ENCODE measurements at places on chromosomes 11 and 22.

- no peak for DNase-seq
Observed at GRCh38 chr11:88324562-88325345, 12.8 kb downstream of the CTSC start.

DNA sequence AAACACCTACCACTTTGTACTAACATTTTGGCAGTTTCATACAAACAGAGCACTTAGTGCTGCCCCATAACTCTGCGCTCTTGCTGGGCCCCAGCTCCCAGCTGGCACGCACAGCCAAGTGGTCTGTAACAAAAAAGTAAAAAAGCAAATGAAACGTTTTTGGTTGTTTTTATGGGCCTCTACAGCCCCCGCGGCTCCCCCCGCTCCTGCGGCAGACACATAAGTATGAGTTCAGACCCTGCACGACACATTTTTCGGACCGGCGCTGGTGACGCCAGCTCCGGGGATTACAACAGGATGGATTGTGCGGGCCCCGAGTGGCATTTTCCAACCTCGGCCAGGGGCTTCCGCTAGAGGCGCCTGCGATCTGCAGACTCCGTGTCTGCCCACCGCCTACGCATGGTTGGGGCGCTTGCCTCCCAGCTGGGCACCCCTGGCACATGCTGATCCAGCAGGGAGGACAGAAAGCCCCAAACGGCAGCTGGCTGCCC lies 418.2 kb downstream of the SOX6 start:
- DNase-seq, result no peak

- DNase-seq, result no peak
Observed at GRCh38 chr11:61861634-61862033, 29.7 kb downstream of the FADS3 start.

DNA sequence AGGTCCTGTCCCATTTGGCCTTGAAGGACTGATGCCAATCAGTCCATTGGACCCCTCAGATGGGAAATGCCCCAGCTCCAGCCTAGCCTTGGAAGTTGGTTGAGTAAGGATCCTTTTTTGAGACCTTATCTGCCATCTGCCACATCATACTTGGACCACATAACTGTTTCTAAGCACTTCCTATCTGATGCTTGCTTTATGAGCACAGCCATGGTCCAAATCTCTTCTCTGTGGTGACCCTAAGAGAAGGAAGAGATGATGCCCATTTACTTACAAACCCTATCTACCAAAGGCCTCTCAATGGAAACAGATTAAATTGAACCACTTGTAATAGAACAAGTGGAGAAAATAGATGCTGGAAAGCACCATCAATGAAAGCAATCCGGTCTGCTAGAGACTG lies 53.8 kb upstream of the TTC12 start:
- DNase-seq, result no peak

- no peak for DNase-seq
Observed at GRCh38 chr11:113153847-113154246, 160.5 kb upstream of the TTC12 start.

DNA sequence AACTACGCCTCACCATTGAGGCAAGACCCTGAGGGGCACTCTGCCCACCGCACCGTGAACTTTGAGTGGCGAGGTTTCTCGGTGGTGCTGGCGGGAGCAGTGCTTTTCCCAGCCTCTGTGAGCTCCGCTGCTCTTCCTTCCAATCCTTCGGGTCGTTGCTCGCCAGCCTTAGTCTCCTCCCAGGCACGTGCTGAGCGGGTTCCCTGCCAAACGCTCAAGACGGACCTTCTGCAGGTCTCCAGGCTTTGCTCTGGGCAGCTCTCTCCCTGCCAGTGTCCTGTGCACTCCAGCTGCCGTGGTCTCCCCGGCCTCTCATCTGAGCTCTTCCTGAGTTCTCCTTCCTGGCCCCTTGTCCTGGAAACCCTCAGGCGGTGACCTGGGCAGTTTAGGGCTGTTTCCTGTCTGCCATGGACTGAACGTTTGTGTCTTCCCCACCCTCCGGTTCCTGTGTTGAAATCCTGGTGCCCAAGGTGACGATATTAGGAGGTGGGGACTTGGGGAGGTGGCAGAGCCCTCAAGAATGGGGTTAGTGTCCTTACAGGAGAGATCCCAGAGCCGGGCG lies 11.2 kb upstream of the MUC6 start:
- peak; percentile 45 for DNase-seq

DNA sequence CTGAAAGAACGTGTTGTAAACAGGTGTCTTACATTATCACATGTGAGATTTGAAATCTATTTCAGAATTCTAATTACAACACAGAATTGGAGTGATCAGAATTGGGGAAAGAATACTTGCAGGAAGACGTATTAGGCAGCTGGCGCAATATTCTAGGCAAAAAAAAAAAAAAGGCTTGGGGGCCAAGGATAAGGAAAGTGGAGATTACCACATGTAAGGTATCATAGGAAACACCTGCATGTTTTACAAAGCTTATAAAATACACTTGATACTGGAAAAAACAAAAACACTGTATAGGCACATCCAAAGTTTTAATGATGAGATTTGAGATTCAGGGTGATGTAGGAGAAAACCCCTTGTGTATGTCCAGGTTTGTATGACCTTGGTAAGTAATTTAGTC lies 245.1 kb downstream of the DDX10 start:
- DNase-seq, result no peak

DNA sequence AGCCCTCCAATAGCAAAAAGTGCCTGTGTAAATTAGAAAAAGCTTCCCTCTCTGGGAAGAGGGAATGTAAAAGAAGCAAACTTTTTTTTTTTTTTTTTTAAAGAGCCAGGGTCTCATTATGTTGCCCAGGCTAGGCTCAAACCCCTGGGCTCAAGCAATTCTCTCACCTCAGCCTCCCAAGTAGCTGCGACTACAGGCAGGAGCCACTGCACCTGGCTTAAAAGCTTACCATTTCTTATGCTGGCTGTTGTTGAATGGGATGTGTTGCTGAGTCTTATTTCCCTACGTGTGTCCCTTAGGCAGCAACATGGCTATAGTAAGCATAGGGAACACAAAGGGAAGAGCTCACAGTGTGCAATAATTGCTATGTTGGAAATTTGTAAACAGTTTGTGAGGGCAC lies 225.5 kb upstream of the CCDC90B start:
- no peak for DNase-seq

GRCh38 chr22:20536590-20537324 lies 29.3 kb downstream of the MED15 start:
- peak; percentile 48 for DNase-seq

DNA sequence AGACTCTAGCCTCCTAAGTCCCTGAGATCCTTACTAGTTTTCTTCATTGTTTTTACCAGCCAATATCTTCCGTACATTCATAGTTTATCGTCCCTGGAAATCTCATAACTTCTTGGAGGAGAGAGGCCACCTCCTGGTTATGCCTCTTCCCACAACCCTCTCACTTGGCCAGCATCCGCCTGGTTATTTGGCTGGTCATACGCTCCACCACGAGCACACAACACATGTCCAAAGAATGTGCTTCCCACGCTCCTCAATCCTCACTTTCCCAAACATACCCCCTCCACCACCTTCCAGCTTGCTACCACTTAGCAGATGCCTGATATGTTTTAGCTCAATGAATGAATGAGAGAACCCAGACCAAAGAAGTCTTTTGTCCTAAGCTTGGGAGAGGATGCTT lies 83.5 kb upstream of the EIF3D start:
- DNase-seq, result peak; percentile 15

GRCh38 chr11:63505857-63506528 lies at the start of gene LGALS12:
Gene LGALS12 (plus strand): TSS chr11:63506084. CDS start chr11:63506459, 375 bp downstream.
- DNase-seq, result no peak

DNA sequence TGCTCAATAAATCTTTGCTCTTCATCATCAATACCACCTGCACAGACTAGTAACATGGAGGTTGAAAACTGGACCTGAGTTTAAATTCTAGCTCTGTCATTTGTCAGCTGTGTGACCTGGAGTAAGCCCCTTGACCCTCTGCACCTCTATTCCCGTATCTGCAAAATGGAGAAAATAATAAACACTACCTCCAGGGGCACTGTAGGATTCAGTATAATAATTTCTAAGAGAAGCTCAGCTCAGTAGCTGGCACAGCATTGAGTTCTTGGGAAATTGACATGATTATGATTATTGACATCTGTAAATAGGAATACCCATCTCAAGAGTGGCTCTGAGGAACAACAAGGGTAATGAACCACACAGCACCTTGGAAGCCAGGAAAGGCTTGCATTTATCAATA lies 78.4 kb downstream of the MN1 start:
- DNase-seq, result no peak

DNA sequence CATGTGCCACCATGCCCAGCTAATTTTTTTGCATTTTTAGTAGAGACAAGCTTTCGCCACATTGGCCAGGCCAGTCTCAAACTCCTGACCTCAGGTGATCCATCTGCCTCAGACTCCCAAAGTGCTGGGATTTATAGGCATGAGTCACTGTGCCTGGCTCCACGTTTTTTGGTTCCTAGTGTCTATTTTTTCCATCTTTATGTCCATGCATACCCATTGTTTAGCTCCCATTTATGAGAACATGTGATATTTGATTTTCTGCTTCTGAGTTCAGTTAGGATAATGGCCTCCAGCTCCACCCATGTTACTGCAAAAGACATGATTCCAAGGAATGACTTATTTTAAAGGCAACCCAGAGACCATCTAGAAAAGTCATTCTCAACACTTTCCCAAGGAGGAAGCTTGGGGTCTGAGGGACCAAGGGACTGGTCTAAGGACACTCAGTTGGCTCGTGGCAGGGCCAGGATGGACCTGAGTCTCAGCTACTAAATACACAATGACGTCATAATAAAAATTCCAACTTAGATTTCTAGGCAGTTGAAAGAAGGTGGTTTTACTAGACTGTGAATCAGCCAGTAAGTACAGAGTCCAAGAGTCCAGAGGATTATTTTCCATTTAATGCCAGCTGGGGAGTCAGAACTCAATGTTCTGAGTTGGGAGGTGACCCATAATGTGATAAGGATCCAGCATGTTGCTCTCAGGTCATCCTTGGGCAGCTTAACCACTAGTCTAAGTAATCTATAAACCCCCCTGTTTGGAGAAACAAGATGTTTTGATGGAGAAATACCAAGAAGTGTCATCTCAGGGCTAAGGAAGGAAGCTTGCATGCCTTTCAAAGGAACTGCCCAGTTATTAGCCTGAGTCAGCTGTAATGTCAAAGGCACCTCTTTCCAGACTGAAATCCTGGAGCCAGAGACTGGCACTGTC lies 39.4 kb downstream of the ABTB2 start:
- DNase-seq, result no peak

DNA sequence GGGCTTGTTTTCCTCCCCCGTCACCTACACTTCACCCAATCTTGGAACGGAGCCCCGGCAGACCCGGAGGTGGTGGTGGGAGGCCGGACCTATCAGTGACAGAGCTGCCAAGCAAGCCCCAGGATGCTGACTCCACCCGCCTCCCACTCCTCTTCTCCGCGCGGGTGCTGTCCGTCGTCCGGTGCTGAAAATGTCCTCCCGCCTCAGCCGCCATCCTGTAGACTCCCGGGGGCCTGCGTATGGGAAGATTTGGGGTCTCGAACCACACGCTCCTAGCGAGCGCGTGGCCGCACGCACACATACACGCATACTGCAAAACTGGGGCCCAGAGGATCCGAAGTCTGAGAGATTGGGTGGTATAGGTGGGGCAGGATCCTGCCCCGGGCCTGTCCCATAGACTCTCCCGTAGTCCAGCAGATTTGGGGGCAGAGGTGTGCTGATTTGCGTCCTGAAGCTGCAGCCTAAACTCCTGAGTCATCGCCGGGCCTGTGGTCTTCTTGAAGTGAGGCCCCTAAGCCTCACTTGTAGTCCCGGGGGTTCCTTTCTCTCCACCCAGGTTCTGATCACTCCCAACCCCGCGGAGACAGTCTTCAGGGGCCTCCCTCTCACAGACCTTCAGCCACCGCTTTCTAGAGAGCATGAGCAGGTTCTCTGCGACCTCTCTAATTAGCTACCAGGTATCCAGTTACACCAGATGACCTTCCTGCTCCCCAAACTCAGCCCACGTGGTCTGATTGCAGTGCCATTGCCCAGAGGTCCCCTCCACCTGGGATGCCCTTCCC lies 796 bp upstream of the YIF1A start:
- DNase-seq, result peak; percentile 88

DNA sequence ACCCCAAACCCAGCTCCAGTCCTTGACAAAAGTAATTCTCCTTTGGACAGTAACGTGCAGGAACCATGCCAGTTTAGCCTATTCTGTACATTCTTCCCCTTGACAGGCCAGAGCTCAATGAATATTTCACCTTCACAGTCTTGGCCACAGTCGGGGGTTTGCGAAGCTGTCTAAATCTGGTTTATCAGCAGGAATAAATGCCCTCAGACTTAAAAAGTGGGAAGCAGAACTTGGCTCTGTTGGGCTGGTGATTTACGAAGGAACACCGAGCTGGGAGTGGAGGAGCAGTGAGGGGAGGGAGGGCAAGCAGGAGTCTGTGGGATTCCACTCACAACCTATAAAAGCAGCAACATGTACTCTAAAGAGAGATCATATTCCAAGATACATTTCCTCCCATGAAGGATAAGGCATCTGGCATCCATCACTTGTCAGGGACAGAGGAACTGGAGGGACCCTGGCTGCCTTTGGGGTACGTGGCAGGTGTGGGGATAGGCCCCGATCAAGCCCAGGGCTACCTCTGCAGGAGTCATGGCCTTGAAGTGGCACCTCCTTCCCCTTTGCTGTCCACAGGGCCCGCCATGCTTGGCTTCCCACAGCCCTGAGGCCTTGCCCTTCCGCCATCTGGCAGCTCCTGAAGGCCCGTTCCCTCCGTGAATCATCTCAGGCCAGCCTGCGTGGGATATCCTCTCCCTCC lies 154.3 kb downstream of the ADAMTS15 start:
- no peak for DNase-seq

GRCh38 chr11:81222491-81222890 lies 1511.2 kb downstream of the FAM181B start:
- DNase-seq, result no peak

DNA sequence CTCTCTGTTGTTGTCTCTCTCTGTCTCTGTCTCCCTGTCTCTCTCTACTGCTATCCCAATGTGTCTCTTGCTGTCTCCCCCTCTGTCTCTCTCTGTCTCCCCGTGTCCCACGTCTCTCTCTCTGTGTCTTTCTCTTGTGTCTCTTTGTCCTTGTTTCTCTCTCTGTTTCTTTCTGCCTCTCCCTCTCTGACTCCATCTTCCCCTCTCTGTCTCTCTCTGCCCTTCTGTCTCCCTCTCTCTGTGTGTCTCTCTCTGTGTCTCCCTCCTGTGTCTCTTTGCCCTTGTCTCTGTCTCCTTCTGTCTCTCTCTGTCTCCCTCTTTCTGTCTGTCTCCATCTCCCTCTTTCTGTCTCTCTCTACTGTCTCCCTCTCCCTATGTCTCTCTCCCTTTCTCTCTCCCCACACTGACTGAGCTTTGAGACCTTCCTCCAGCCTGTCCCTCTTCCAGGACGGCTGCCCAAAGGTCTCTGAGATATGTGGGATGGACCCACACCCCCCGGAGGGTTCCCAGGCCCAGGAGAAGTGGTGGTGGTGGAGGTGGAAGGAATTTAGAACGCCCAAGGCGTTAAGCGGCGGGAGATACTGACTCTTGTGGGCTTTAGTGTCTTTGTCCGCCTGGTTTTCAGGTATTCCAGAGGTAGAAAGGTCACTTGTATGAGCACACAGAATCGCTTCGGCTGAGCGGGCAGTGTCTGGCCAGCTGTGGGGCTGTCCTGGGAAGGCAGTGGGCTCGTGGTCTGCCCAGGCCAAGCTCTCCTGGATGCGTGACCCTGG lies 65.5 kb upstream of the CCND1 start:
- DNase-seq, result no peak

- peak; percentile 67 for DNase-seq
Observed at GRCh38 chr22:36419177-36419911, 31.6 kb upstream of the MYH9 start.

- no peak for DNase-seq
Observed at GRCh38 chr11:128580612-128581011, 6.7 kb downstream of the ETS1 start.

Measured in sciatic nerve (tissue), 2 donors.